ENCODE measurements at places on chromosomes 4 and X.

DNA sequence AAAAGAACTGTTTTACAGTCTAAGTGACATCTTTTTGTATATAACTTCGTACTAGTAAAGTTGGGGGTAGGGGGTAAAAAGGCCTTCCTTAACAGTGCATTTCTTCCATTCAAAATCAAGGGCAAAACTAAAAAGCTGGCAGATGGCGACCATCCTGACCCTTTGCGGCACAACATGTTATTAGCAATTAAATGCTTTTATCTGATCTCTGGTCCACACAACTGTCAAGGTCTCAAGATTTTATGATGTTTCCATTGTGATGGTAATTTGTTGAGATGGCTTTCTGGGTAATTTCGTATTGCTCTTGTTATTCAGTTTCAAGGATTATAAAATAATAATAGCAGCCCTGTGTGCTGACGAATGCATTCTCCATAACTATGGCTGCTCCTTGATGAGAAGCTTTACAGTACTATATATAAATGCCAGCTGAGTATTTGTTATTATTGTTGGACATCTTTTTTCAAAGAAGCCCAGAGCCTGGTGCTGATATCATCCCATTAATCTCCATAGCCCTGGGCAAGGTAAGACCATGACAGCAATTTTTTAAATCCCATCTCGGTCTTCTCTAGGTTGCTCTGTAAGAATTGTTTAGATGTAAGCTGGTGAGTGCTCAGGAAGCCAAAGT, 89.5 kb downstream of the CBR4 start:
- DNase-seq: no peak

DNA sequence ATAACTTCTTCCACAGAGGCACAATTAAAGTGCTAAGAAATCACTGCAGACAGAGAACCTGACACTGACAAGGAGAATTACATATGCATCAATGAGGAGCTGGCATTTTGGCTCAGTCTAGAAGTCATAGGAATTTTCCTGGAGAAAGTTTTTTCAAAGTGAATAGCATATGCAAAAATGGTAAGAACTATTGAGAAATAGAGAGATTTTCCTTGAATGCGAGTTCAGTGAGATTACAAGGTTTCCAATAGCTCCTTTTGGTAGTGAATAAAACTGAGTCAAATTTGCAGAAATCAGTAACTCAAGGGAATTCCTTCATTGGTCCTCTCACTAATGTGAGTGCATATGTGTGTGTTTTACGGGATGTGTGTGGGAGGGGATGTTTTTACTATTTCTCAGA, 557.5 kb downstream of the PPARGC1A start:
- no peak for DNase-seq

GRCh38 chr4:120921456-120922380, 808 bp downstream of the PRDM5 start:
- peak; percentile 2 for DNase-seq

DNA sequence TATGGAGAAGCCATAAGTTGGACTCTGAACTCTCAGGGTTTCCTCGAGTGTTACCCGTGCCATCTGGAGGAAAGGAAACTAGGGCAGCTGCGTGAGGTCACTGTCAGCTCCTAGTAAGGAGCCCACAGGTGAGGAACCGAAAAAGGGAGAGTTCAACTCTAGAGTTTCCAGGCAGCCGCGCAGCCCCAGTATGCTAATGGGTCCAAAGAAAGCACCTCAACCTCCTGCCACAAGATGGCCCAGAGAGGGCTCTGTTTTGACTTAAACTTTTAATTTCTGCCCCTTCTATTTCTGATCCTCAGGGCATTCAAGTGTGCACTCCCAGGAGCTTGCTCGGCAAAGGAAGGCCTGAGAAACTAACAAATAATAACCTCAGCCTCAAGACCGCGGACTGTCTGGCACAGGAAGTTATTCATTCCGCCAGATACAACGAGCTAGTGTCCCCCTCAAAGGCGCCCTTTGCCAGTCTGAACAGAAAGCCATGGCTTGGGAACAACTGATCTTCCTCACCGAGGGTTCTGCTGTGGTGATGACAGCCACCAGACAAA, 13.9 kb downstream of the SCARB2 start:
- no peak for DNase-seq

DNA sequence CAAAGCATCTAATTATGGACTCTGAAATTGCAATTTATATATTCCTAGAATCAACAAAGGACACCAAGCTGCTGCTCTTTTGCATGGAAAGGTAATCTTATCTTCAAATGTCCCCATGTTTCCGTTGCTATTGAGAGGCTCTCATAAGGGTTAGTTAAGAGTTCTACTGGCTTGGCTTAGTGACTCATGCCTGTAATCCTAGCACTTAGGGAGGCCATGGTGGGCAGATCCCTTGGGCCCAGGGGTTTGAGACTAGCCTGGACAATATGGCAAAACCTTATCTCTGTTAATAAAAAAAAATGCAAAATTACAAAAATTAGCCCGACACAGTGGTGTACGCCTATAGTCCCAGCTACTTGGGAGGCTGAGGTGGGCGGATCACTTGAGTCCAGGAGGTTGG, 93.4 kb upstream of the RAPGEF2 start:
- DNase-seq: no peak

GRCh38 chr4:124426279-124426678, 286.3 kb downstream of the ANKRD50 start:
- DNase-seq: no peak

DNA sequence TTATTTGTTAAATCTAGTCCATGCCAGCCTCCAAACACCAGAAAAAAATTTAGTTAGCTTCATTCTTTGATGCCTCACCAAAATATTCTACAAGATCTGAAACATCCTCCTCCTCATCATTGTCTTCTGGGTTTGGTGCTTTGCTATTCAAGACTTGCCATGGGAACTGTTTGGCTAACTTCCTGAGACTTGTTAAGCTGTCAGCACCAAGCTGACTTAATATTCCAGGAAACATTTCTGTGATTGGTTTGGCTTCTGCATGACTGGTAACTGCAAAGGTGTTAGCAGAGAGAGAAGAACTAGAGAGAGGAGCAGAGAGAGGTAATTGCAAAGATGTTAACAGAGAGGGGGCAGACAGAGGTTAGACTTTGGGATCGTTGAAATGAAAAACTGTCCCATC, 101.3 kb downstream of the PALLD start:
- DNase-seq: no peak

DNA sequence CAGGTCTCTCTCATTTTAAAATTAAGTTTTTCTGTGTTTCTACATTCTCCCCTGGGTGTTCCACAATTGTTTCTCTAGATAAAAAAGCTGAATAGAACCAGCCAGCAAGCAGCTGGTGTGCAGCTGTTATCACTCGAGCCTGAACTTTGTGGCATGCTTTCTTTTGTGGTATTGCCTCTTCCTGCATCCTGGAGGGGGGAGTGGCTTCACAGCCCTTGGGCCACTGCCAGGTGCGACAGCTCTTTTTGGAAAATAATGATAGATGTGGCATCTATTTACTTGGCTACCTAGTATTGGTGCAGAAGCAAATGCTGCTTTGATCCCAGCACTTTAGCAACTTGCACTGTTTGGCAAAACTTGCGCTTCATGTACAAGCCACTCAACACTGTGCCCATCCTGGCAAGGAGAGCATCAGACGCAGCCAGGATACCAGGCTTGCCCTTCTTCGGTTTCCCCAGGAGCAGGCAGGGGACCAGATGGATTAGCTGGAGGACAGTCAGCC, 69.4 kb downstream of the HMGB2 start:
- no peak for DNase-seq

GRCh38 chr4:88429401-88429800, 27.5 kb upstream of the HERC5 start:
- no peak for DNase-seq

GRCh38 chr4:15799701-15800100, 21.6 kb downstream of the CD38 start:
- DNase-seq: no peak

- no peak for DNase-seq
Measured at GRCh38 chrX:148874636-148875246, 374.3 kb downstream of the AFF2 start.

DNA sequence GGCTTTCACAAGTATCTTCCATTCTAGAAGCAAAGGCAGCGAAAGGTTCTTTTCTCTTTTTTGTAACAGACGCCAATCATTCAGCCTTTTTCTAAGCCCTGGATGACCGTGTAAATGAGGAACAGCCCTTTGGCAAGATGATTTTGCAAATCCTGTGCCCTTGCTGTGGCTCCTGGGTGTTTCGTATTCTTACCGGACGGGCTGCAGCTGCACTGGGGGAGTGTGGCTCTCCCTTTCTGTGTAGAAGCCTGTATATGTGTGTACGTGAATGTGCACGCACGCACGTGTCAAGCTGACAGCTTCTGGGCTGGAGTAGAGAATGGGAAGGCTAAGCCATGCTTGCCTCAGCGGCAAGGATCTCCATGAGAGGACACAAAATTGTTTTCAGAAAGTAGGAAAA, 8.2 kb downstream of the GRPEL1 start:
- DNase-seq: no peak

DNA sequence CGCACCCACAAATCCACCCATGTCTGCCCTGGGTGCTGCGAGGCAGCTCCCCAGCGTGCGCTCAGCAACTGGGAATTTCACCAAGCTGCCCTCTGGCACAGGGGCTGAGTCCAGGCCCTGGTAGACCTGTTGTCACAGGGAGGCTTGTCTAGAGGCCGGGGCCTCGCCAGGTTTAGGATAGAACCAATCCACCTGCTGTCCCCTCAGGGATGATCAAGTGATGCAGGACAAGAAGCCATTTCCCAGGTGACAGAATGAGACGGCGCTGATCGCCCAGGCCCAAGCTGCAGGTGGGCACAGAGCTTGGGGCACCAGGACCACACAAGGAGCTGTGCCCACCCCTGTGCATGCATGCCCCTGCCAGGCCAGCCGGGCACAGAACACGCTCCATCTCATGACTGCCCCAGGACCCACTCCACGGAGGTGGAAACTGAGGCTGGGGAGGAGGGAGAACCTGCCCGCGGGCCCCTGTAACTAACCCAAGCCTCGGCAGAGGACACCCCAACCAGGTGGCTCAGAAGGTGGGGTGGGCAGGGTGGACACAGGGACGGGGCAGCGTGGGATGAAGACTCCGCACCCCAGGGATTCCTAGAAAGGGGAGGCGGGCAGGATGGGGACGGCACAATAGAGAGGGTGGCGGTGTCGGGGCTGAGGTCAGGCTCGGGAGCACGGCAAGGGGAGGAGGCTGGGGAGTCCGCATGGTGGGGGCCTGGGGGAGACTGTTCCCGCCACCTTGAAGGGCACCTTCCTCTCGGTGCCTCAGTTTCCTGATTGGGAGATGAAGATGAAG, 78.0 kb downstream of the ZFYVE28 start:
- no peak for DNase-seq

- DNase-seq: no peak
Measured at GRCh38 chr4:86221002-86221401, 138.9 kb downstream of the MAPK10 start.

DNA sequence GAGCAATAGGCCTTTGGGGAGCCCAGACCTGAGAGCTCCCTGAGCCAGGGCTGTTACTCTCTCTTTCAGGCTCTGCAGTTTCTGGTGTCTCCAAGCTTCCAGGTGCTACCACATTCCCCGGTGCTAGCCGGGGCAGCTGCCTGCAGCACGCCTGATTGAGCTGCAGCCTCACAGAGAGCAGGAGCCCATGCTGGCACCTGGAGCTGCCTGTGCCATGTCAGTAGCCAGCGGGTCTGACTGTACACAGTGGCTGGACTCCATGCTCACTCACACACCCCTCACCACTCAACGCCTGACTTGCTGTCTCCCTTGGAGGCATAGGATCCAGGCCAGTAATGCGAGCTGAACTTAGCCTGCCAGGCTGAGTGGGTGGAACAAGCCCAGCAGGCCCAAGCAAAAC, 800.4 kb upstream of the AGA start:
- DNase-seq: no peak

DNA sequence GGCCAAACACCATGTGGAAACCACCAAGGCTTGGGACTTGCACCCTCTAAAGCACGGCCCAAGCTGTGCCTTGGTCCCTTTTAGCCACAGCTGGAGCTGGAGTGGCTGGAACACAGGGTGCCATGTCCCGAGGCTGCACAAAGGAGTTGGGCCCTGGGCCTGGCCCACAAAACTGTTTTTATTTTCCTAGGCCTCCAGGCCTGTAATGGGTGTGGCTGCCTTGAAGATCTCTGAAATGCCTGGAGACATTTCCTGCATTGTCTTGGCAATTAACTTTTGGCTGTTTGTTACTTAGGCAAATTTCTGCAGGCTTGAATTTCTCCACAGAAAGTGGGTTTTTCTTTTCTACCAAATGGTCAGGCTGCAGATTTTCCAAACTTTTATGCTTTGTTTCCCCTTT, 55.7 kb downstream of the IL15 start:
- DNase-seq: no peak
